ENCODE measurements at places on chromosomes 11 and 22.

DNA sequence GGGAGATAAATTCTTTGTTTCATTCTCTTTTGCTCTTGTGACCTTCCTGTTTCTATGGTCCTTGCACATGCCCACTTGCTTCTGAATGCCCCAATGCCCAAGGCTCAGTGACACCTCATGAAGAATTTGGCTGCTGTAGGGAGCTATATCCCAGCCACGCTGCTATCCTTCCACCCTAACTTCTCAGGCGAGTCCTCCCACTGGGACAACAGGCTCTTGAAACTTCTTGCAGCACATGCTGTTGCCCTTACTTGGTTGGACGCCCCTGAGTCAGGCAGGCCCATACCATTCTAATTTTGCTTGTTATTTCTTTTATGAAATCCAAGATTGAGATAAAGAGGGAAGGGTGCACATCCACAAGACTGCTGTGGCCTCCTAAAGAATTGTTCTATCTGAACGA lies 57.6 kb upstream of the BLID start:
- no peak for DNase-seq

DNA sequence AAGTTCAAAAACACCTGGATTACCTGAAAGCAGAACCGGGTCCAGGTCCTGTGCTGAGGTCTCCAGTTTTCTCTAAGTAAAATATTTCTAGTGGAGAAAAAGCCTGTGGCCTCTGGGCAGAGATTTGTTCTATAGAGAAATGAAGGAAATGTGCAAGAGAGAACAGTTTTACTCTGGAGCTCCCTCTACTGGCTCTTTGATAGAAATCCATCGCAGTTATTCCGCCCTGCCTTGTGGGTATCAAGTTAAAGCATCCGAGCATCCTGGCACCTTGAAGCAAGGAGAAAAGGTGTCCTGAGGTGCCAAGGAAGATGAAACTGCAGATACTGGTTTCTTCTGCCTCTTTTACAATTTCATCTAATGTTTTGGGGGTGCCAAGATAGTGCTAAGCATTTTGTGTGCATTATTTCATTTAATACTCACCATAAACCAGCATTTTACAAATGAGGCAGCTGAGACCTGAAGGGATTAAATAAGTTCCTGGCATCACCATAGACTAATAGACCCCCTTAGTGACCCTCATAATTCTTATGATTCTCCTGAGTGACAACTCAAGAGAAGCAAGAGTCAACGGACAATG lies 113.1 kb upstream of the HSD17B12 start:
- DNase-seq, result peak; percentile 38

DNA sequence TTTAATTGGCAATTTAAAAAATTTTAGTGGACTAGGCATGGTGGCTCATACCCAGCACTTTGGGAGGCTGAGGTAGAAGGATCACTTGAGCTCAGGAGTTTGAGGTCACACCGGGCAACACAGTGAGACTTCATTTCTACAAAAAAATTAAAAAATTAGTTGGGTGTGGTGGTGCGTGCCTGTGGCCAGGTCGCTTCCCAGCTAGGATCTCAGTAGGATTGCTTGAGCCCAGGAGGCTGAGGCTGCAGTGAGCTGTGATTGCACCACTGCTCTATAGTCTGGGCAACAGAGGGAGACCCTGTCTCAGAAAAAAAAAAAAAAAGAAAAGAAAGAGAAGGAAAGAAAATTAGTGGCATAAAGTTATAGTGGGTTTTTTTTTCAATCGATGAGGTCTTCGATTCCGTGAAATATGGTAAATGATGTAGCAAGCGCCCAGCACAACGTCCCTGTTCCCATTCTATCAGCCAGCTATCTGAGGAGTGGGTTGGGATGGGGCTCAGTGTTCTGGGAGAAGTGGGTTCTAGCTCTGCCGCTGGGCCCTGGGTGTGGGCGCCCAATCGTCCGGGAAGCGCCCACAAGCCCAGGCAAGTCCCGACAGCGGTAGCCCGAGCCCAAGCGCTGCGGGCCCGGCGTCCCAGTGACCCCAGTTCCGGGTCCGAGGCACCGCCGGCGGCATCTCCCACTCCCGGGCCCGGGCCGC lies 1.4 kb downstream of the FOSL1 start:
- no peak for DNase-seq

DNA sequence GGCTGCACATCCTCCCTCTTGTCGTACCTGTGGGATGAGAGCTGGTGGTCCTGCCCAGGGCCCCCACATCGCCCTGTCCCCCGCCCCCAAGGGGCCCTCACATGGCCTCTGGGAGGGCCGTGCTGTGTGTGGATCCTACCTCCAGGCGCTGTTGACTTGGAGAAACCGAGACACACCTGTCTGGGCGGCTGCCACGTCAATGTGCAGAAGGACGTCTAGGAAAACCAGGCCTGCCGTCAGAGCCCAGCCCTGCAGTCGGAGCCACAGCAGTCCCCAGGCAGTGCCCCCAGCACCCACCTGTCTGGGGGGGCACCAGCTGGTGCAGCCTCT lies 14.2 kb downstream of the ALG12 start:
- no peak for DNase-seq

DNA sequence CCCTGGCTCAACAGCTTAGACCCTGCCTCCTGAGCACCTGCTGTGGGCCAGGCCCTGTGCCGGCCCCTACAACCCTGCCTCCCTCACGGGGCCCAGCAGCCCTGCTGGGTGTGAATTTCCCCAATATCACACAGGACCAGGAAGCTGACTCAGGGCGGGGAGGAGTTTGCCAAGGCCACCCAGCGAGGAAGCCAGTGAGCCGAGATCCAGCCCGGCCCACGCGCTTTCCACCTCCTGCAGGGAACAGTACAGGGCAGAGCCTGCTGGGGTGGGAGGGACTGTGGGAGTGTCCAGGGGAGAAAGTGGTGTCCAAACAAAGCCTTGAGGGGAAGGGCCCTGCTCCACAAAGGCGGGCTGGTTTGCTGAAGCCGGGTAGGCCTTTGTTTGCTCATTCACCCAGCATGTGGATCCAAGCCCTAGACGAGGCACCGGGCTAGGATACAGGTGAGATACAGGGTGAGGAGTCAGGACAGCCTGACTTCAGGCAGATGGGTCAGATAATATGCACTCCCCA lies 26.8 kb downstream of the RPL3 start:
- DNase-seq, result no peak

Measured in NCI-H446 (cell line).